ENCODE measurements at places on chromosomes 1 and 21.

DNA sequence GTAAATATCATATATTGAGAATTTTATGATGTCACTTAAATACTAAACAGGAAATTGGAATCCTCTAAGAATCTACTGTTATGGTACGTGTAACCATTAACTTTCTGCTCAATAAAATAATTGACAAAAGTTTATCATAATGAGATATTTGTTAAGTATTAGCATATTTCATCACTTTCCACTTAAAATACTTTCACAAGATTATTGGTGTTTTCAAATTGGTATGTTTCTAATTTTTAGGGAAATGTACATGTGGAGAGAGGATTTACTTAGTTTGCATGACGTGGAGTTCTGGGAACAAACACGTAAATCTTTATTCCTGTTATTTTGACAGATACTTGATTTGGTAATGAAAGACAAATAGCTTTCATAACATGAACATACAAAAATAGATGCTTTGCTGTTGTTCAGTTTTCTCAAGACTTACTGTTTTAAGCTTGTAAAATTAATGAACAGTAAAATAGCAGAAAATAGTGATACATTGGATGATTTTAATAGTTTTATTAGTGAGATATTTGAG, 1.6 kb downstream of the SRSF11 start:
- no peak for DNase-seq

DNA sequence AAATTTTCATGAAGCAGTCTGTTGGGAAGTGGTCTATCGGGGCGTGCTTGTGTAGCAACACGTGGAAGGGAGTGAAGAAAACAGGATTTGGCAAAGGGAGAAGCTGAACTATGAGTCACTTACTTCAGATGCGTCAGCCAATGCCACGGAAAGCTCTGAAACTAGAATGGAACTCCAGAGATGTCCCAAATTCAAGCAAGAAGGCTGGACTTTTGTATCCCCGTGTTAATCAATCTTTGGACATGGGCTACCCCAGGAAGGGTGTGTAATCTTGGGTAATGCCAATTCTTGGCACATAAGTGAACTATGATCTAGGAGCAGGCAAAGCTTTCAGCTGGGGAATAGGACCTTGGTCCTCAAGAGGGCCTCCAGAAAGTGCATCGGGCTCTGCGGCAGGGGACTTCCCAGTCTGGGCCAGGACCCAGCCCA, 102.6 kb downstream of the ADSS2 start:
- no peak for DNase-seq

- DNase-seq: no peak
These were observed 95.2 kb downstream of the PTPN14 start for GRCh38 chr1:214455971-214456867.

- no peak for DNase-seq
These were observed 317.6 kb downstream of the BACH1 start for GRCh38 chr21:29616209-29616751.

DNA sequence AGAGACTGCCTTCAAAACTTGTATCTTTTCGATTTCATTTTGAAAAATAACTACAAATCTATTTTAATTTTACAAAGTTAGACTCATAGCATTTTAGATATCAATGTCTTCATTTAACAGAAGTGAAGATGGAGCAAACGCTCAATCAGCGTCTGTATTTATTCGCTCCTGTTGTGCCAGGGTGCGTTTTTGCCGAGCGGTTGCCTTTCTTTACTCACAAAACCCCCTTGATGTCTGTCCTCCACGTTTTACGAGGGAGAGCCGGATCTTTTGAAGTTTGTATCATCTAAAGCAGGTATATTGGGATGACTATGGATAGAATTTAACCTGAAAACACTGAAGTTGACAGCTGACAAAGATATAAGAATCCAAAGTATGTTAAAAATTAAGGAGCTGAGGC, 44.6 kb downstream of the MRPL39 start:
- DNase-seq: no peak

- DNase-seq: no peak
These were observed 3.7 kb upstream of the CAPN8 start for GRCh38 chr1:223669003-223669795.

GRCh38 chr1:99768104-99768503, 1.7 kb upstream of the FRRS1 start:
- no peak for DNase-seq

DNA sequence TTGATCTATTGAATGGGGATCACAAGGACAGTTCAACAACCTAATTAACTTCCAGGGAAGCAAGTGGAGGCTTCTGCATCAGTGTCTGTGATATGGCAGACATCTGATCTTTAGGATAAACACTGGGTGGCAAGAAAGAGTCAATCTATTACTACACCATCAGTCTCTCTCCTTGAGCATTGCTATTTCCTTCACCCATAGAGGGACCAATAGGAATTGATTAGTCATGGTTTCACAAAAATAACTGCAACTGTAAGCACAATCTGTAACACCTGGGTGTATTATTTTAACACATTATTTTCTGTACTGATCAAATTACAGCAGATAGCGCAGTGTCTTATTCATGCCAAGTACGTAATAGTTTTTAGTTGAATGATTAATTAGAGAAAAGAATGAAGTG, 50.3 kb downstream of the USP24 start:
- no peak for DNase-seq

- DNase-seq: no peak
These were observed 98.2 kb upstream of the ZNHIT6 start for GRCh38 chr1:85806236-85806965.

DNA sequence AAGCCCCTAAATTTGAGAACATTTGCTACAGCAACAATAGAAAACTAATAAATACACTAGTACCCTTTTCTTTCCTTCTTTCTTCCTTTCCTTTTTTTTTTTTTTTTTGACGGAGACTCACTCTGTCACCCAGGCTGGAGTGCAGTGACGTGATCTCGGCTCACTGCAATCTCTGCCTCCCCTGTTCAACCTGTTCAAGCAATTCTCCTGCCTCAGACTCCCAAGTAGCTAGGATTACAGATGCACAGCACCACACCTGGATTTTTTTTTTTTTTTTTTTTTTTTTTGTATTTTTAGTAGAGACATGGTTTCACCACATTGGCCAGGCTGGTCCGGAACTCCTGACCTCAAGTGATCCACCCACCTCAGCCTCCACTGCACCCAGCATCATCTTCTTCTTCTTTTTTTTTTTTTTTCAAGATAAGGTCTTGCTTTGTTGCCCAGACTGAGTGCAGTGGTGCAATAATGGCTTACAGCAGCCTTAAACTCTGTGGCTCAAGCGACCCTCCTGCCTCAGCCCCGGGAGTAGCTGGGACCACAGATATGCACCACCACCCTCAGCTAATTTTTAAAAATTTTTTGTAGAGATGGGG, 19.6 kb upstream of the CBR3 start:
- DNase-seq: no peak

DNA sequence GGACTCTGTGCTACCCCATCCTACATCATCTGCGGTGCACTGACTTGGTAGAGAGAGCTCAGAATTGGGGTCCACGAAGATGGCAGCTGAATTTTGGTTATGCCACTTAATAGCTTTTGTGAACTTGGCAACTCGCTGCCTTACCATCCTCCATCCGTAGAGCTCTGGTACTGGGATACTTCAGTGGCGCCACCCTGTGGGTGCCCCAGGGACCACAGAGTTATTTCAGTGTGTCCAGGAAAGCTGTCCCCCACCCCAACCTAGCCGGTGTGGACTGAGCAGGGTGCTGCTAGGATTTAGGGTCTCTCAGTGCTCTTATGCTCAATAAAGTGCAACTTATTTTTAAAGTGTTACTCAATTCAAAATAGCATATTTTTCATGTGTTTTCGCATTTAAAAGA, 9.0 kb upstream of the USF1 start:
- no peak for DNase-seq

DNA sequence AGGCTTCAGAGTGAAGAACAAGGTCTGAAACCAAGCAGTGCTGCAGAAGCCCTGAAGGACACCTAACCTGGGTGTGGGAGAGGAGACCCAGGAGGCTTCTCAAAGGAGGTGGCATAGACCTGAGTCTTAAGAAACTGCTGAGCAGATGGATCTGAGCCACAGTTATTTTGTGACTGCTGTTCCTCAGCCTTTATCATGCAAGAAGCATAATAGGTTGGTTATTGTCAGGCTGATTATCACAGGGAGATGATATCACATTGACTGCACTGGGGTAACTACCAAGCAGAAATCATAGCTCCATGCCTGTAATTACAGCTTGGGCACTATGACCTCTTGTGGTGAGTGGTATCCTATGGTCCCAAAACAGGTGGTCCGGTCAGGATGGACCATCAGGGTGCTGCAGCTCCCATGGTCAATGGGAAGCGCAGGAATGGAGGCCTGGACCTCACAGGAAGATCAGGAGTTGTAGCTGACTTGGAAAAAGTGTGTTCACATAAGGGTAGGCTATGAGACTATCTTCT, 11.5 kb upstream of the ATP2B4 start:
- DNase-seq: no peak

GRCh38 chr1:111603979-111604378, 15.6 kb upstream of the RAP1A start:
- DNase-seq: peak; percentile 41

GRCh38 chr1:117681093-117681900, 75.4 kb downstream of the TENT5C start:
- no peak for DNase-seq

DNA sequence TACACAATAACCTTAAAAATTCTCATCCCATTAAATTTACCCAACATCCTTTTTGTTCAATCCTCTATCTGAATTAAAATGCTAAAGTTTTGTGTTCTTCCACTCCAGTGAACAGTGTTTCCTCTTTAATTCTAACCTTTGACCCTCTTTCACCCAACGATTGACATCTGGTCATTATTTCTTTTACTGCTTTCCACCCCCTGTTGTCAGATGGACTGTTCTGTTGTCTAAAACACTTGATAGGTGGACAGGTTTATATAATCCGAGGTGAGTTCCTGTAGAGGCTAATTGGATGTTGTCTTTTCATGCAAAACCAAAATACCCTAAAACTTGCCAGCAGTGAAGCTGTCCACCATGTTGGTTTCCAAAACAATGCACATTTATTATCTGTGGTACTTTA, 73.4 kb upstream of the SERTAD4 start:
- DNase-seq: no peak

DNA sequence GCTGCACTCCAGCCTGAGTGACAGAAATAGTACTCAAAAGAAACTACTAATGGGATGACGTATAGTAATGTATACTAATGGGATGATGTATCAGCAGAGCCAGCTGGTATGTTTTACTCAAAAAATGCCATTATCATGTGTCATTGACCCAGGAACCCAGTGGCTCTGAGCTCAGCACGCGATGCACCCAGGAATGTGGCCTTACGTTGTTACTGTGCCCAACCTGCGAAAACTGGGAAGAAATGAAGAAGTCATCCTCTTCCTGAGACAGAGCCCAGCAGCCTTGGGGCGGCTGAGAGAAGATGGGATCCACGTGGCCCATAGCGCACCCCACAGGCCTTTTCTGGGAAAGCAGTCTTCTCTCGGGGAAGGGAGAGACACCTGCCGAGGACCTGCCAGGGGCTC, 8.8 kb downstream of the UBE2J2 start:
- no peak for DNase-seq

DNA sequence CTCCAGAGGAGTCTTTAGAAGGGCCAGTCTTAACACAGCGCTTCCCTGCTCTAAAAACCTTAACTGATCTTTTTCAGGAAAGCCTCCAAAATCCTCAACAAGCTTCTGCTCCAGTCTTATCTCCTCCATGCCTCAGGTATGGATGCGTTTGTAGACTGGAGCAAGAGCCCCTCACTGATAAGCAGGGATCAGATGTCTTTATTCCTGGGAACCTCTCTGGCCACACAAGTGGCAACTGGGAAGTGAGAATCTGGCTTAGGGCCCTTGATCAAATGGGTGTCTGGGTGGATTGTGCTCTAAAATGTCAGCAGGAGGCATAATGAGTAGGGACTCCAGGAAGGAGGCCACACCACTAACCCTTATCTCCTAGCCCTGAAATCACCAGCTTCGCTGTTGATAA, 1.4 kb downstream of the ZBTB8A start:
- DNase-seq: no peak

- DNase-seq: no peak
These were observed 30.4 kb downstream of the JUN start for GRCh38 chr1:58753431-58753866.

DNA sequence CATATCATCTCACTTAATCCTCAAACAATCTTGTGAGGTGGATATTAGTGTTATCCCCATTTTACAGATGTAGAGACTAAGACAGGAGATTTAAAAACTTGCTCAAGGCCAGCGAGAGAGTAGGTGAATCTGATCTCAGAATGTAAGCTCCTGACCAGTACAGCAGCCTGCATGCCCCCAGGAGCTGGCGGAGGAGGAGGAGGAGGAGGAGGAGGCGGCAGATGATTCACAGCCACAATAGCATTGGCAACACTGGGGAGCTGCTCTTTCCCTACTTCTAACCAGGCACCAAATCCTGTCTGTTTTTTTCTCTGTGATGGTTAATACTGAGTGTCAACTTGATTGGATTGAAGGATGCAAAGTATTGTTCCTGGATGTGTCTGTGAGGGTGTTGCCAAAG, 243.2 kb downstream of the ATG4C start:
- DNase-seq: no peak

DNA sequence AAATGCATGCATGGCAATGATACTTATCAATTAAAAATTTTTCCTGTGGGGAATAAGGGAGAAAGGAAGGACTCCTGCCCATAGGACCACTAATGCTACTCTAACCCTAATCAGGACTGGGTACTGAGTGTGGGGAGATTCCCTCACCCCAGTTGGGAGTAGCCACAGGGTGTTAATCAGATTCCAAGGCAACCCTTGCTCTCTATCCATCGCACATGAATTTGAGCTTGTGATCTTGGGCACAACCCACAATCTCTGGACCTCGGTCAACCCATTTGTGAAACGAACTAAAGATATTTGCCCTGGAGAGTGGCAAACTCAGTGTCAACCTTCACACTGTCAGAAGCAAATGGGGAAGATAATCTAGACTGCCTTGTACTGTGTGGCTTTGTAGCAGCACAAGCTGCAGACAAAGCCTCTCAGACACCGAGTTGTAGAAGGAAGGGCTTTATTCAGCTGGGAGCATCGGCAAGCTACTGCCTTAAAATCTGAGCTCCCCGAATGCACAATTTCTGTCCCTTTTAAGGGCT, 69.5 kb downstream of the SERINC2 start:
- DNase-seq: no peak

DNA sequence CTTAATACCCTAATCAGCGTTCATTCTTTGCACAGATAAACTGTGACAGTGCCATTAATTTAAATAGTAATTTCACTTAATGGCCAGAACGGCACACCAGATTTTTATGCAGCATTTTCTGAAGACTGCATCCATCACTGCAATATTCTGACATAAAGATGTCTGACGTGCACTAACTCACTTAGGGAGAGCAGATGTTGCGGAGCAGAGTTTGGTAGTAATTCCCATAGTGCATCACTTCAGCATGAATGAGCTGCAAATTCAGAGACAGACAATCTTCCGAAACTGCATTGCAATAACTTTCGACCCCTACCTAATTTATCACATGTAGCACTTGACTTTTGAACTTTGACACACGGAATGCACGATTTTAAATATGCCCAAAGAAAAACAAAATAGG, 225.3 kb downstream of the KCTD3 start:
- no peak for DNase-seq
